Right cardiac atrium (tissue), 5 donors: ENCODE measurements at places on chromosomes 11 and 22. TPM values are rescaled to one million over a fixed set of nuclear protein-coding genes. Genes with fewer than 3 reads are reported as not detected.
A peak's percentile ranks its signal among the peaks of the same experiment; 100 is the strongest.

GRCh38 chr11:67302571-67303131 lies 679 bp upstream of the SSH3 start:
- DNase-seq = peak; percentile 54

DNA sequence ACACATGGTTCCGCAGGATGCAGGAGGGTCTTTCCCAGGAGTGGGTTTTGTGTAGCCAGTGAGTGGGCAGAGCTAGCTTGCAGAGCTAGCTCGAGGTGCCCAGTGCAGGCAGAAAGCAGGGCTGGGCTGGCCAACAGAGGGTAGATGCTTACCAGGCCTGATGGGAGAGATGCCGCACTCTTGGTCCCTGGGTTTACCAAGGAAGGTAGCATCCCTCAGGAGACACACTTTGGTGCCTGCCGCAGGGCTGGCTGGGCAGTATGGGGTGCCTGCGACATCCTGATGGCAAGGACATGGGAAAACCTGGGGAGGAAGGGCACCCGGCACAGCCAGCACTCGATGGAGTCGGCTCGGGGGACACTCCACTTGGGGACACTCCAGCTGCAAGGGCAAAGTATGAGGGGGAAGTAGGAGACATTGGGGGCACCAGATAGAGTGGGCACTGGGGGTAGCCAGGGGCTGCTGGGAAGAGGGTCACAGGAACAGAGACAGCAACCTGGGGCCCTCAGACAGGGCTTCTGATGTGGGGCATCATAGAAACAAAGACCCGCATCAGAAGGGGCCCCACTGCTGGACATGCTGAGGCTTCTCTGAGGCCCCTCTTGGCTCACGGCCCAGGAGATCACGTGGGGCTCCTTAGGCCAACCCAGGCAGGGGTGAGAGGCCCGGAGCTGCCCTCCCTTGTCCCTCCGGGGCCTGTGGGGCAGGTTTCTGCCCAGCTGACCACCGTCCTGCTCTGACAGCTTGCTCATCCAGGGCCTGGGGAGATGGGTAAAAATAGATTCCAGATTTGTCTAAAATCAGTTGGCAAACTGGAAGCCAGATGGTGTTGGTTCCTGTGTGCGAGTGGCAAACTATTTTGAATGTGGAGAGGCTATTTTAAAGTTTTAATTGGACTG lies 89.8 kb downstream of the MORC2 start:
- DNase-seq = peak; percentile 65

DNA sequence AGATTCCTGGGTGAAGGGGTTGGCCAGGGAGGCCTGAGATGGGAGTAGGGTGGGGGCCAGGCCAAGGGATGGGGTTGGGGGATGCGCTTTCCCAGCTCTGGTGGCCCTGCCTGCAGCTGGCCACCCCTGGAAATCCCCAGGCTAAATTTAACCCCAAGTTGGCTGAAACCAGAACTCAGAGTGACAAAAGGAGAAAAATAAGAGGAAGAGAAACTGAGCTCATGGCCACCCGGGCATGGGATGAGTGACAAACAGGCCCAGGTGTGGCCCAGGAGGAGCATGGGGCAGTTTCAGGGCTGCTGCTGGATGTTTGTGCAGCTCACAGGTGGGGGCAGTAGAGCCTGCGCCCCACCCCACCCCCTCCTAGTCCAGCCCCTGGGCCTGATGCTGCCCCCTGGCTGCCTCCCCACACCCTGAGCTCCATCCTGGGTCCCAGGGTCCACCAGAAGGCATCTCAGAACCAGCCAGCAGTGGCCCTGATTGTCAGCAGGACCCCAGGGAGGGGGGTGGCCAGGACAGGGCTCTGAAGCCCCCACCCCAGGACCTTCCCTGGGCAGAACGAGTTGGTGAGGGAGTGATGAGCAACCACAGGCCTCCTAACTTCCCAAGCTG lies 48.0 kb downstream of the IGLL5 start:
- no peak for DNase-seq

- DNase-seq = peak; percentile 77
These were observed 571 bp downstream of the FAR1 start for GRCh38 chr11:13668957-13669521.

DNA sequence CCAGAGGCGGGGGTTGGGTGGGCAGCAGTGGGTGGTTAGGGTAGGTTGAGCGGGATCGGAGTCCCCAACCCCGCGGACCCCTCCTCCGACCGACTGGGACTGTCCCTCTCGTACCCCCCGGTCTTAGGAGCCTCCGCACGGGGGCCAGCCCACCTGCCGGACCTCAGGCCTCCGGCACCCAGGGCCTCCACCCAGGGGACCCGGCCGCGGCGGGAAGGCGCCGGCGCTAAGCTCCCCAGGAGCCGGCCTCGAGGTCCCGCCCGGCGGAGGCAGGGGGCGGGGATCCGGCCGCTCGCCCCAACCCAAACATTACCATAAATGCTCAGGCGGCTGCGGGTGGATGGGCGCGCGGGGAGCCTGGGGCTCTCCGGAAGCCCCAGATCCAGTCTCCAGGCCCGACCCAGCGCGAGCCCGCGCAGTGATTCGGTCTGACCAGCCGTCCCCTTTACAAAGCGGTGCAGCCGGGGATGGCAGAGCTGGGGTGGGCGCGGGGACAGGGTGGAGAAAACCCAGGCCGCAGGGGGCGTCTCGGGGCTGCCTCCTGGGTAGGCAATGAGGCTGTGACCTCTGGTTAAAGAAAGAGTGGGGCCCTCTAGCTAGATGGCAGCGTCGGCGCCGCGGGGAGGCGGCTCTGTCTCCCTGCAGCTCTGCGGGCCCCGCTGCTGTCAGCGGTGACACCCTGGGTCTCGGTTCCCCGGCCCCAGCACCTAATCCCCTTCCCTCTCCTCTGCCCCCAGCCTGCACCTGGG lies 4.0 kb upstream of the MCAM start:
- DNase-seq = peak; percentile 74

GRCh38 chr11:61082062-61082870 lies 20.0 kb upstream of the CD5 start:
- DNase-seq = peak; percentile 41

DNA sequence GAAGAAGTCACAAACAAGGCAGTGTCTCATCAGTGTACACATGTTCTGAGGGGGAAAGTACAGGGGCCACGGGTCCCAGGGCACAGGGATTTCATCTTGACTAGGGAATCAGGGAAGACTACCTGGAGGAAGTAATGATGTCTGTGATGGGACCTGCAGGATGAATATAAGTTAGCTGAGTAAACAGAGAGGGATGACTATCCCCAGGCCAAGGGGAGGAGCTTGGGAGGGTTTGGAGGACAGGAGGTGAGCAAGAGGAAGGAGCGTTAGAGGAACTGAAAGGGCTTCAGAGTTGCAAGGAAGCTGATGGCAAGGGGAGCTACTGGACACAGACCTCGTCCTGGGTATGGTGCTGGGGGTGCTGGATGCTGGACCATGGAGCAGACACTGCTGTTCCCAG lies 56.4 kb downstream of the TRAF6 start:
- DNase-seq = no peak

DNA sequence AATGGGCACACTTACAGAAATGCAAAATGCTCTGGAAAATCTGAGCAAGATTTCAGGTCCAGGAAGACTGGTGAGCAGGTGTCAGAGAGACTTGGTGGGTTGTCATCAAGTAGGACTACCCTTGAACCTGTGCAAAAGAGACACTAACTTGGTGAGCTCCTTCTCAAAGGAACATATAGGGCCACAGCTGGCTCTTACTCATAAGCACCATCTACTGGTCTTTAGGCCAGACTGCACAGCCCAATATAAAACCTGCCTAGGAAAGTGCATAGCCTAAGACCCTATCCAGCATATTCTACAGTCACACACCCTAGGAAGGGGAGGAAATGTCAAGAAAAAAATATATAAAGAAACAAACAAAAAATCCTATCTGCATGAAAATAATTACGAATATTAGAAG lies 18.2 kb upstream of the OR10W1 start:
- DNase-seq = no peak

FOLR1 gene
- polyA plus RNA-seq = 0.18 TPM

NPAT gene
- polyA plus RNA-seq = 2.8 TPM

DNA sequence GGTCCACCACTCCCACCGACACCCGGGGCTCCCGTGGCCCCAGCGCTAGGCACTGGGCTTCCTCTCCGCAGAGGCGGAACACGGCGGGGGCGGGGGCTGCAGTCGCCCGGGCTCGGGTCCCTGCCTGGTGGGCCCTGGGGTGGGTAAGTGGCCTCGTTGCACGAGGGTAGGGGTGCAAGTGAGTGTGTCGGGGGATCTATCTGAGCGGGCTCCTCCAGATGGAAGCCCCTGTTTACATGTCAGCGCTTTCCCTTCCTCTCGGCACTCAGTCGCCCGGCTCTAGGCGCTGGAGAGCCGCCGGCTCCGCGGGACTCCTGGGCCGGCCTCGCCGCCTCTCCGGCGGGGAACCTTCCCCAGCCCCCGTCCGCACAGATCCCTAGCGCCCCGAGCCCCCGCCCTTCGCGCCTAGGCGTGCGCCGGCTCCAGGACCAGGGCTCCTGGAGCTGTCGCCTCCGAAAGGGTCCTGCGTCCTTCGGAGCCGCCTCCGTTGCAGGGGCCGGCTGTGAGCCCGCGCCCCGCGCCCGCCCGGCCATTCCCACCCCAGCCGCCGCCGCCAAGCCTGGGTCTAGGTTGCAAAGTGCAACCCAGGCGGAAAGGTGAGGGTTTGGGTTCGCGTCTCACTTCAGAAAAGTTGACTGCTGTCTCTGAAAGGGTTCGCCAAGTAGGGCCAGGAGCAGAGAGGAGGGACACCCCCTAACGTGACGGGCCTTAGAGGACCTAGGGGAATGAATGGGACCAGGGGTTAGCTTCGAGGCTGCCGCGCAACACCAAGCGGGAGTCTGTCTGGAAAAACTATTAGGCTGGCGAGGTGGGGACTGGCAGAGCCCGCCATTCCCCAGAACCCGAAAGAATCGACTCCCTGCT lies 978 bp downstream of the FLI1 start:
- DNase-seq = peak; percentile 73

DNA sequence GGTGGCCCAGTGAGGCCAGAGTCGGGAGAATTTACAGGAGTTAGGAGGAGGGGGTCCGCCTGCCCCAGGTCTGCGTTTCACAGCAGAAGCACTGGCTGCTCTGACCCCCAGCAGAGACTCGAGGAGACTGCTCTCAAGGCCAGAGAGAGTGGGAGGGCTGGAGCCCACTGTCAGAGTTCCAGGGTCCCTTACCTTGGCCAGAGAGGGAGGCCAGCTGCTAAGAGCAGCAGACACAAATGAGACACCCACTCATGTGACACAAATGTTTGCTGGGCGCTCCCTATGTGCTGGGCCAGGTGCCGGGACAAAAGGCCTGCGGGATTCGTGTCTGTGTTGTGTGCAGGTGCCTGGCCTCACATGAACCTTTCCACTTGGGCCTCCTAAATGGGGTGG lies 2.8 kb upstream of the TNFRSF13C start:
- DNase-seq = no peak

MAJIN gene
- not detected for polyA plus RNA-seq

GRCh38 chr11:91795139-91795887 lies 429.3 kb upstream of the FAT3 start:
- DNase-seq = no peak

OSM gene
- 0.81 TPM for polyA plus RNA-seq

OR52N4 gene
- not detected for polyA plus RNA-seq

DNA sequence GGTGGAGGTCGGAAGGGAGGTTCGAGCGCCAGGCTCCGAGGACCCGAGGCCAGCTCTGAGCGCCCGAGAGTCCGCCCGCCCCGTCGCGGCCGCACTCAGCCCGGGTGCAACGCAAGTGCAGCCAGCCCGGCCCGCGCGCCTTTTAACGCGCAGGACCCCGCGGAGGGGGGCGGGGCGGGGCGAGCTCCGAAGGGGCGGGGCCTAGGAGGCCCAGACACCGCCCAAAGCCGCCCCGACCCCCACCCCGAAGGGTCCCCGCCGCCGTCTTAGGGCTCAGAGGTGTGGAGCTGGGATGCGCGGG lies at the start of gene PHOX2A:
Gene PHOX2A, minus strand, starts transcription at position 117 of the 301 bp plus-strand sequence. CDS start 172 bp downstream, outside the sequence.
- DNase-seq = peak; percentile 14

- no peak for DNase-seq
These were observed 188.1 kb upstream of the PDGFD start for GRCh38 chr11:104352036-104352435.

- peak; percentile 74 for DNase-seq
These were observed 26.6 kb upstream of the MYRF start for GRCh38 chr11:61725781-61726231.

DNA sequence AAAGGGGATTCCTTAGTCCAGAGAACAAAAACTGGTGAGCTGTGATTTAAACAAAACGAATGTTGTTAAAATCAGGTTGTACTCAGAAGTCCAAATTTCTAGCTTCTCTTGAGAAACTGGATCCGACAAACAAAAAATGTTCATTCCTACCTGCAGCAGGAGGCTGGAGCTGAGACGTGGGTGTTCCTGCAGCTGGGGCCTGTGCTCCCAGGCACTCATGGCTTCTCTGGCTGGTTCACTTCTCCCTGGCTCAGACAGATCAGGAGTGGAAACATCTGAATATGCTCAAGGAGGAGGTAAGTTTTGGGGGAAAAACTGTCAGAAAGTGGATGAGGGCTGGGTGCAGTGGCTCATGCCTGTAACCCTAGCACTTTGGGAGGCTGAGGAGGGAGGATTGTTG lies 24.7 kb upstream of the PARVB start:
- DNase-seq = no peak

DNA sequence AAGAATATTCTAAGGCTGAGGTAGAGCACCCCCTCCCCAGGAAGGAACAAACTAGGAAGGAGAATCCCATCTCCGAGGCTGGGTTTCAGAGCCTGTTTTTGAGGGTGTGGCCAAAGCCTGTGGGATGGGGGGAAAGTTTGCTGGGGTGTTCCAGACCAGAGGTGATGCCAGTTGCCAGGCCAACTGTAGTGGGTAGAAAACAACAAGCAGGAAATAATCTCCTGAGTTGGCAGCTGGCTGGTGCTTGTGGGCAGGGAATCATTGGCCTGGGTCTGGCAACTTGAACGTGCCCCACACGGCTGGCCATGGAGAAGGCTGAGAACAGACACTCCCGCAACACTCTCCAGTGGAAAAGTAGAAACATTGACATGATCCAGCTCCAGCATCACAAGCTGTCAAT lies 385.6 kb downstream of the ETS1 start:
- peak; percentile 49 for DNase-seq

MYRF gene
- polyA plus RNA-seq = 0.70 TPM

GRCh38 chr22:17314487-17314886 lies 54.8 kb upstream of the CECR2 start:
- DNase-seq = no peak

DNA sequence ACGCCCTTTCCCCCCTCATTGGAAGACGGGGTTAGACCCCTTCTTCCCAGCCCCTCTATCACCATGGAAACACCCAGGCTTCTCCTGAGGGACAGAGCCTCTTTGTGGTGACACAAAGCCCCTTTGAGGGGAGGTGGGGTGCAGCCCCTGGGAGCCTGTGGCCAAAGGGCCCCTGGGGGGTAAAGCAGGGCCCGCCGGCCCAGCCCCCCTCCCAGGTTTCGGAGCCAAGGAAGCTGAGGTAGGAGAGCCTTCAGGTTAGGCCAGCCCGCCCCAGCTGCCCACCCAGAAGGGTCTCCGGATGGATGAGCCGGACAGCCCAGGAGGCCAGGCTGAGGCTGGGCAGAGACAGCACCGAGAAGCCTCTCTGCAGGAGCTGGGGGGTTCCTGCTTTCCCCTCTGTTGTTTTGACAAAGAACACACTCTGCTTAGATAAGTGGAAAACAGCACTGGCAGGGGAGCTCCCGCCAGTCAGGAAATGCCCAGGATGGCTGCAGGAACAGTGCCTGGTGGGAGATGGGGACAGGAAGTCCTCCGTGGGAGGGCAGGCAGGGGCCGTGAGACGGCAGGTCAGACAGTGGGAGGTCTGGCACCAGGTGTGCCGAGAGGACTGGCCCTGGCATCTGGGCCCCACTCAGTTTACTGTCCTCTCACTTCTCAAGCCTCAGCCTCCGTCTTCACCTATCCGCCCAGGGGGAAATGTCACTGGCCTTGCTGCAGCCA lies 18.2 kb downstream of the ARVCF start:
- DNase-seq = no peak
